Fibroblast of skin of scalp (primary cell): ENCODE measurements at places on chromosomes 13 and 19.

DNA sequence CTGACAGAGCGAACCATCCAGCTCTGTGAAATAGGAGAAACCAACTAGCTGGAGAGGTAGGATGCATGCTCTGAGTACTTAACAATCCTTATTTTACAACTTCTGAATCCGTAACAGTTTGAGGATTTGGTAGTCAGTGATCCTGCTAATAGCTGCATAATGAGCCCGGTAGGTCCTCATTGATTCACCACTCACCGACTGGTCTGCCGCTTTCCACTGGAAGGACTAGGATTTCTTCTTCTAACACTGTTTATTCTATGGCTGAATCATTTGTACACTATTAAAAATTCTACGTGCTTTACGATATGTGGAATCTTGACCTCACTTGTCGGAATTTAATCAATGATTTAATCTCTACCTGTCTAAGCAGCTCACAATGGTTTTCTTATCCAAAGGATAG, 33.9 kb downstream of the SPATA13 start:
- no peak for DNase-seq

- DNase-seq: no peak
Observed at GRCh38 chr19:13646758-13647157, 117.6 kb upstream of the MRI1 start.

DNA sequence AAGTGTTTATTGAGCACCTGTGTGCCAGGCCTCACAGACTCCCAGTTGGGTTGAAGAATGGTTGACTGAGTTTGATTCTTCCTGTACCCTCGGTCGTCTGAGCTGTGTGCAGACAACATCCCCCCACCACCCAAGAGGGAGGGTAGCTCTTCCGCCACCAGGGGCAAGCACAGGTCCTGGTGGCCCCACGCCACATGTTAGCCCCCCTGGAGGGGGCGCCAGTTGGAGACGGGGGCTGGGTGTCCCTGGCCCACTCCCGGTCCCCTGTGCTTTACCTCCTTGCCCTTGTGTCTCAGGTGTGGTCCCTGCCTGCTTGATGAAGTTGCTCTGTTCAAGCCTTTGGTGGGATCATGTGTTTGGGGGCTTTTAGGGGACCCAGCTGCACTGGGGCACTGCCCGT, 27.2 kb downstream of the COLGALT1 start:
- DNase-seq: no peak

DNA sequence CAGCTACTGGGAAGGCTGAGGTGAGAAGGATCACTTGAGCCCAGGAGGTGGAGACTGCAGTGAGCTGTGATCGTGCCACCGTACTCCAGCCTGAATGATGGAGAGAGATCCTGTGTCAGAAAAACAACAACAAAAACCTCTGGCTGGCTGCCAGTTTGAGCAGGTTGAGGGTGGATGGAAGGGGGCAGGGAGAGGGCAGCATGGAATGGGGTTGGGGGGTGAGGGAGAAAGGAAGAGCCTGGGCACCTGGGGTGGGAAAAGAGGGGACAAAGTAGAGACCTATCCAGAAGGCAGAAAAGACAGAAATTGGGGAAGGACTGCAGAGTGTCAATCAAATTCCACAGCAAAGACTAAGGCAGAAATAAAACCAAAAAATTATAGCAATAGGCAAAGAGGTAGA, 4.7 kb downstream of the SLC1A5 start:
- DNase-seq: no peak

DNA sequence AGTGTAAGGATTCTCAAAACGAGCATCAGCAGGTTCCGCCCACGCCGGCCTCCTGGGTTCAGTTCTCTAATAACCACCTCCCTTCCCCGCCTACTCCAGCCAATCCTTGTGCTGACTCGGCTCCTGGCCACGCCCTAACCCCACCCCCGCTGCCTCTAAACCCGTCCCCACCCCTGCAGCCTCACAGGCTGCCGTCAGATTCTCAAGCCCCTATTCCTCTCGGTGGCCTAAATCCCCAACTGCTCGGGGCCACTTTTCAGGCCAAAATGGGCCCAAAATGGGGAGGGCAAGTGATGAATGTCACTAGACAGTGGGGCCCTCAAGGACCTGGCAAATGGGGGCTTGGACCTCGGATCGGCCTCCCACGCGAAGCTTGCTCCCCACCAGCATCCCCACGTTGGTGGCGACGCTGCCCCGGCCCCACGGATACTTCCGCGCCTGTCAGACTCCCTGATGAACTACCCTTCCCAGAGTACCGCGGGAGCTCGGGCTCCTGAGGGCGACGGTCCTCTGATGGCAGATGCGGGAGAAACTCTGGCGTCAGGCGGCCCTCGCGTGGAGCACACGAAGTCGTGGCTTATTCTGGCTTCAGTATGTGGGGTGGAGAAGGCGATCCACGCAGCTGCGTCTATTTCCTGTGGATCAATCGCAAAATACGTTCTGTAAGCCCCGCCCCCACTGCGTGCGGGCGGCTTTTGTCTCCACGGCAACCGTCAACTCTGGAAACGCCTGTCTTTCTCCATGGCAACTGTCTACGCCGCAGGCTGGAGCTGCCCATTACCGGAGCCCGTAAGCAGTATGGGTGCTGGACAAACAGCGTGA, 24.8 kb downstream of the ZNF473 start:
- DNase-seq: peak; percentile 62

DNA sequence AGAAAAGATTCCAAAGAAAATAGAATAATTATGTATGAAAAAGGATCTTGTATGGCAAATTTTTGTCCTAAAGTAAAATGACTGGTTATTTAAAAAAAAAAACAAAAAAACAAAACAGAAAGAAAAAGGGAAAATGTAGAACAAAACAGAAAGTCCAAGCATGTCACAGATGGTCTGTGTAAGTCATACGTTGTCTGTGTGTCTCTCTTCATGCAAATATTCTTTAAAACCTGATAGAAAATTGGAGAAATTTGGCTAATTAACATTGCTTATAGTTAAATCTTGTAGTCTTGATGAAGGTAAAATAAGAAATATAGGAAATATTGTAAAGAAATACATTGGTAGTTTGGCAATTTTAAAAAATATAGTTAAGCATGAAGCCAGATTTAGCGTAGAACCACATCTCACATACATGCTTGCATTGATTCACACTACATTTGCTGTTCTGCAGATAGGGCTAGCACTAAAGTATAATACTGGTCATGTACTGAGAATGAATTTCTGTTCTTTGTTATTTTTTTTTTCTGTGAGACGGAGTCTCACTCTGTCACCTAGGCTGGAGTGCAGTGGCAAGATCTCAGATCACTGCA, 58.4 kb downstream of the SPRYD7 start:
- DNase-seq: no peak
